ENCODE measurements at places on chromosomes 12 and 14.

DNA sequence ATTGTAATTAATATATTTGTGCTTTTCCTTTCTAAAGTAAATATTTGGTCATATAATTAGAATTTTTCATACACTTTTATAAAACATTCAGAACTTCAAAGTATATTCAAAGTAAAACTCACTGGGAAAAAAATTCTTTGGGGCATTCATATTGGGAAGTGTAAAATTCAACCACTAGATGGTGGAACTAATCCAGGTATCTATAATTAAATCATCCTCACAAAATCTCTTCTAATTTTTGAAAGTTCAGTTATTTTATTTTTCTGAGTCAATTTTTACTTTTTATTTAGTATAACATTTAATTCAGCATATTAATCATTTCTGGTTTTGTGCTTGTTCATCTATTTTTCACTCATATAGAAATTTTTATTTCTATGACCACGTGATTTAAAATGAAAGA is 81.0 kb downstream of the NTS start:
- DNase-seq: no peak

DNA sequence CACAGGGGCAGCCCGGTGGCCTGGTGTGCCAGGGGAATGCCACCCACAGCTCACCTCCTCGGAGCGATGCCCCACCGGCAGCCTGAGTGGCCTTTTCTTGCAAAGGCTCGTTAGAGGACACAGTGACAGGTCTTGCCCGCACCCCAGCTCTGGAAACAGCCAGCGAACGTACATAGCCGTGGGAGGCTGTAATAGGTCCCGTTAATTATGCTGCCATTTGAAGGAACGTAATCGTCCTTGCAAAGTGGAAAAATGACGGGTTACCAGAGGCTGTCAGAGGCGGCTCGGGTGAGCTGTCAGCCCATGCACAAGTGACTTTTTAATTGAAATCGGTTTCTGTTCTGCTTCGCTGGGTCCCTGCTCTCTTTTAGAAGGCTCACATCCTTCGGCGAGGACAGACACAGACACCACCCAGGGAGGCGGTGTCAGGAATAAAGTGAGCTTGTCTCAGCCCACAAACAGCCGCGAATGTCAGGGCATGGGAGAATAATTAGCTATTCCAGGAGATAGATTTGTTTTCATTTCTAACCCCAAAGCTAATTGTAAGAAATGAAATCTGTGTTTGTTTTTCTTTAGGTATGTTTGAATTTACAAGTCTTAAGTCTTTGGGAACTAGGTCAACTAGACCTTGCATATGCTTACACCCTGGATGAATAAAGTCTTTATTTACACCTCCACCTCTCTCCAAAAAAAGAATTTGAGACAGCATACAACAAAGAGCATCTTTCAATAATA is 77.2 kb upstream of the RFLNA start:
- DNase-seq: no peak

DNA sequence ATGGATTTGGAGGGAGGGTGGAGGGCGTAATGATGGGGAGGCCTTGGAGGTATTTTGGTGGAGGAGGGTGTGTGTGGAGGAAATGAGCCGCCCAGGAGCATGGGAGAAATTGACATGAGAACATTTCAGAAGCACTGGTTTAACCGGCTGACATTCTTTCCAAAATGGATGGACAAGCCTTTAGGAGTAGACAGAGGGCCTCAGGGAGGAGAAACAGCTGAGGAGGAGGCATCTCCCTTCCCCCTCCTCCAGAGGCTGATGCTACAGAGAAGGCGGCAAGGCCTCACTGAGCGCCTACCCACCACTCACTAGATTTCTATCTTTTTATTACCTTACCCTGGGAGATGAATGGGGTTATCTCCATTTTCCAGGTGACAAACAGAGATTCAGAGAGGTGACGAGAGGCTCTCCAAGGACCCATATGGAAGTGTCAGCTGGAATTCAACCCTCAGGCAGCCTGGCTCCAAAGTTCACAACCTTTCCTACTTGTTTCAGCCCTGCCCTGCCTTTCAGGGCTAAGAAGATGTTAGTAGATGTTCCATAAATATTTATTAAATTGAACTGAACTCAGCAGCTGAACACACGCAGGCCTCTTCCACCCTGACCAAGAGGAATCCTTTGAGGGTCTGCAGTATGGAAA is 289.6 kb downstream of the ZFP36L1 start:
- no peak for DNase-seq

- DNase-seq: no peak
Observed at GRCh38 chr14:45786266-45786665, 533.3 kb upstream of the MIS18BP1 start.

DNA sequence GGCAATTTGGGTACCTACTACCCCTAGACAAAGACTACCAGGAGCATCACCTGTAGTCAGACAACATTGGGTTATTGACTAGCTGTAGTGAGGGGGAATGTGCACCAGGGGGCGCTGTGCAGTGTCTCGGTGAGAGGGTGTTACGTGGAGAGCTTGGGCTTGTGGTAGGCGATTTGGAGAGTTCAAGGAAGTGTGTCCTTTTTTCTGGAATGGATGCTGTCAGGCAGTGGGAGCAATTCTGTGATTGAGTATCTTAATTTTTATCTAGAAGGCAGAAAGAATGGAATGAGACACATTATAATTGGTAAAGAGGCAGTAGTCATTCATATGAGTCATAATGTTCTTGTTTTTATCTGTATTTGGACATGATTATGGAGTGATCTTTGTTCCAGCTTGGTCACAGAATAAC is 187.7 kb downstream of the GALC start:
- no peak for DNase-seq

GRCh38 chr12:10218021-10218420 is 5.3 kb downstream of the GABARAPL1 start:
- DNase-seq: no peak

GRCh38 chr12:50825372-50825838 is 17.3 kb upstream of the TMPRSS12 start:
- no peak for DNase-seq

GRCh38 chr14:104135121-104135903 is 3.1 kb upstream of the KIF26A start:
- peak; percentile 73 for DNase-seq

All from chondrocyte (in vitro differentiated cells).